Smooth muscle cell of the umbilical artery (primary cell): ENCODE measurements at places on chromosomes 13 and 19. TPM values are rescaled to one million over a fixed set of nuclear protein-coding genes. Genes with fewer than 3 reads are reported as not detected.

DHX34 gene
- 8.9 and 17.3 TPM in 2 replicates for total RNA-seq

CD37 gene
- under 0.01 TPM in 1 of 2 replicates, not detected in the other for total RNA-seq

ZNF561 gene
- total RNA-seq, result 56.7 and 65.1 TPM in 2 replicates

BLOC1S3 gene
- total RNA-seq, result 5.5 and 7.4 TPM in 2 replicates

SYT3 gene
- total RNA-seq, result 0.14 and 0.59 TPM in 2 replicates

PEAK3 gene
- total RNA-seq, result not detected in 2 replicates

ACP7 gene
- total RNA-seq, result under 0.01 and 0.65 TPM in 2 replicates

SMIM44 gene
- total RNA-seq, result not detected in 2 replicates

RASL11A gene
- total RNA-seq, result 0.89 and 2.6 TPM in 2 replicates

CPB2 gene
- 0.05 TPM in 1 of 2 replicates, not detected in the other for total RNA-seq
